Right renal cortex interstitium (tissue), 3 donors: ENCODE measurements at places on chromosomes 7 and 10. TPM values are rescaled to one million over a fixed set of nuclear protein-coding genes. Genes with fewer than 3 reads are reported as not detected.

The UBTD1 gene
- polyA plus RNA-seq, result 7.0 TPM

The GIMAP2 gene
- 9.7 TPM for polyA plus RNA-seq

DNA sequence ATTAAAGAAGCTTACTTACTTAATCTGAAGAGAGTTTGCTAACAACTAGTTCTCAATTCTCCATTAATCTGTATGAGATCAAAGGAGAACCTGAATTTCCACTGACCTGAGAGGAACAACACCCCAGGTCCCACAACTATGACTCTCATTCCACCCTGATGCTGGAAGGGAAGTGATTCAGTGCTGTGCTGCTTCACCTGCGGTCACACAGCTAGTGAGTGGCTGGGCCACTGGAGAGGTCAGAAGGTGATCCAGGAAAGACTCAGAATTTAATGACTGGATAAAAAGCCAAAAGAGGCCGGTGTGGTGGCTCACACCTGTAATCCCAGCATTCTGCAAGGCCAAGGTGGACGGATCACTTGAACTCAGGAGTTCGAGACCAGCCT, 23.6 kb downstream of the SORBS1 start:
- DNase-seq, result no peak

The IDI2 gene
- polyA plus RNA-seq, result not detected
